Stimulated activated CD4-positive, alpha-beta T cell treated with anti-CD3 and anti-CD28 coated beads, Interleukin-4, amount 100 ng/mL, for 48 hours (primary cell): ENCODE measurements at places on chromosomes 7 and 10.

- DNase-seq: peak; percentile 13
These were observed 19.9 kb downstream of the ACTA2 start for GRCh38 chr10:88932539-88933256.

GRCh38 chr10:5500910-5501309 lies 1.5 kb upstream of the CALML5 start:
- no peak for DNase-seq

DNA sequence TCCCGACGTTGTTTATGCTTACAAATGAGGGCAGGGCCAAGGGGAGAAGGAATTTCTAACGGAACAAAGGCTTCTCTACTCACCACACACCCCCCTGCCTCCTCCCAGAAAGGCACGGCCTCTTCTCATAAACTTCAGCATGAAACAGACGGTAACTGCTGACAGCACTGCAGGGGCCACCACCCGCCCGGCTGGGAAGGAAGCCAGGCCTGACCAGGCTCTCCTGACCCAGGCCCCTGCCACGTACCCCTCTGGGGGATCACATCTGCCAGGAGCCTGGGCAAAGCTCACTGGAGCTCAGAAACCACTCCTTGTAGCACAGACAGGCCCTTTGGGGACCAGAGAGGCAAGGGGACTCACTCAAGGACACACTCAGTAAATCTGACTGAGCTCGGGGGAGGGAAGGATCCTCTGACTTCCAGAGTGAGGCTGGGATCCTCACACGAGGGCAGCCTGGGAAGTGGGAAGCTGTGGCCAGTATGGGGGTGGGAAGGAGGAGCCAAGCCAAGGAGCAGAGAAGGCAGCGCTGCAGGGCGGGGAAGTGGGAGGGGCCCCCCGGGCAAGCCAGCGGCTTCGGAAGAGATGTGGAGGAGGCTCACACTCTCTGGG lies 46.1 kb downstream of the ZCCHC24 start:
- no peak for DNase-seq

DNA sequence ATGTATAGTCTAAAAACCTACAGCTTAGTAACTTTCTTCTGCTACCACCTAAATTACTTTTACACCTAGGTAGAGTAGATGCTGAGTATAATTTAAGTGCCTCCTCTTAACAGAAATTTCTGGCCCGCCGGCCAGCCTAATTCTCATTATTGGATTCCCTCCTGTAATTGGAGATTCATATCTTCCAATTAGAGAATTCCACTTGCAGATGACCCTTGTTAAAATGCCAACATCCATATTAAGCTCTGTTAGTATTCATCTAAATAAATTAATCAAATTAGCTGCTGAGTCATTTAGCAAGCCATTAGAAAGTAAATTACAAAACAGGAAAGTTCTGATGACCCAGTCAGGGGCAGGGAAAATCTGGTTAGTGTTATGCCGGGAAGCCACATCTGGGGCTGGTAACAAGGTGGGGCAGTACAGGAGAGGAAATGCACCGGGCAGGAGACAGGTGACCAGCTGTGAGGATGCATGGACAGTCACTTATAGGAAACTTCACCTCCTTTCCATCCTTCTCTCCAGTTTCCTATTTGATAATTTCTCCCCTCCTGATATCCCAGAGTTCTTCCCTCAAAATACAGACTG lies 82.8 kb downstream of the ORC5 start:
- no peak for DNase-seq

DNA sequence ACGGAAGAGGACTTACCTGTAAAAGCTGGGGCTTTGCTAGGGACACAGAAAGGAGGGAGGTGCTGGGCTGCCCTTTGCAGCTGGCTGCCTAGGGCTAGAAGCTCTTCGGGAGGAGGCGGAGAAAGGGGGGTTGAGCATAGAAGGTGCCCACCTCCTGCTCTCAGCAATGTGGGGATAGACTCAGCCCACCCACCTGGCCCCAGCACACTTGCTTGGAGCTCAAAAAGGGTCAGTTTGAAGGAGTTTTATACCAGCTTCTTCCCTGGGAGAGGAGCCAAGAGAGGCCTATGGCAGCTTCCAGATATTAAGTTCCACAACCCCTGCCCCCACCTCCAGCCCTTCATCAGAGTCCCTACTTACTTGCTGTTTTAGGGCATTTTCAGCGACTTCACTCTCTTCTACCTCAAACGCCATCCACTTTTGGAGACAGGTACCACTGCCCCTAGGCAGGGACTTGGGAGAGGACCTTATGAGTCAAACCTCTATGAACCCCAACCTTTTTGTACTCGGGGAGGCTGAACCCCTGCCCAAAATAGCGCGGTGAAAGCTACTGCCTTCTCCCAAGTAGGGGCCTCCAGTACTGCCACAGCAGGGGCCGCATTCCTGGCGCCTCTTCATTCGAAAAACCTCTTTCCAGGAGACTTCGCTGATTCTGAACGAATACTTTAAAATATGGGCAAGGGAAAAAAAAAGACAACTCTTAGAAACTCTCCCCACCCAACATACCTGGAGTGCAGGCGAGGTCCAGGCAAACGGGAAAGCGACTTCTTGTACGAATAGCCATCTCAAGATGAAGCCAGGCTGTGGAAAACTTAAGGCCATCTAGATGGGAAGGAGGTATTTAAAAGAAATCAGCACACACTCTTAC lies 1.2 kb upstream of the EVX1 start:
- no peak for DNase-seq

- DNase-seq: no peak
These were observed 135.3 kb upstream of the VIPR2 start for GRCh38 chr7:159280008-159280407.

DNA sequence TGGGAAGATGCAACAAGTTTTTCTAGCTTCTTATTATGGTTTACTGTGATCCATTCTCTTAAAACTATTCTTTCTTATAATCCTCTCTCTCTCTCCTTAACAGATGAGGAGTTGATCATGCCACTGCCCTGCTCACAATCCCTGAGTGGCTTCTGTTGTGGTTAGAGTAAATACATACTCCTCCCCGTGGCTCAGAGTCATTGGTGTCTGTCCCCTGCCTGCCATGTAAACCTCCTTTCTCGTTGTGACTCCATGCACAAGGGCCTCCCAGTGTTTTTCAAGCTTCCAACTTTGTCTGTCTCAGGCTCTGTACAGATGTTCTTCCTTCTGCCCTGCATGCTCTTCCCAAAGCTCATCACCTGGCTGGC lies 20.4 kb downstream of the CCNY start:
- no peak for DNase-seq

DNA sequence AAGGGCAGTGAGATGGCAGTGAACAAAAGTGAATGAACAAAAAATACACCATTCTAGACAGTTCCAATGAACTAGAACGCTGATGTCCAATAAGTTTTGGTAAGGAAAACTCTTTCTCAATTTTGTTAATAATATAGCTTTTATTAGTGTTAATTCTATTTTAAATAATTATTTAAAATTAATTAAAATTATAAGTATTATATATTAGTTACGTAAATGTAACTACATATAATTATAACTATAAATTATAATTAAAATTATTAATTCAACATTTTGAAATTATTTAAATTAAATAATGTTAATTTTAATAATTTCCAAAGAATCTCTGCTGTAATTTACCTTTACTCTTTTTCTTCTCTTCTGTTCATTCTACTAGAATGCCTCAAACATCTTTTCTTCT lies 5.4 kb downstream of the SRI start:
- no peak for DNase-seq

DNA sequence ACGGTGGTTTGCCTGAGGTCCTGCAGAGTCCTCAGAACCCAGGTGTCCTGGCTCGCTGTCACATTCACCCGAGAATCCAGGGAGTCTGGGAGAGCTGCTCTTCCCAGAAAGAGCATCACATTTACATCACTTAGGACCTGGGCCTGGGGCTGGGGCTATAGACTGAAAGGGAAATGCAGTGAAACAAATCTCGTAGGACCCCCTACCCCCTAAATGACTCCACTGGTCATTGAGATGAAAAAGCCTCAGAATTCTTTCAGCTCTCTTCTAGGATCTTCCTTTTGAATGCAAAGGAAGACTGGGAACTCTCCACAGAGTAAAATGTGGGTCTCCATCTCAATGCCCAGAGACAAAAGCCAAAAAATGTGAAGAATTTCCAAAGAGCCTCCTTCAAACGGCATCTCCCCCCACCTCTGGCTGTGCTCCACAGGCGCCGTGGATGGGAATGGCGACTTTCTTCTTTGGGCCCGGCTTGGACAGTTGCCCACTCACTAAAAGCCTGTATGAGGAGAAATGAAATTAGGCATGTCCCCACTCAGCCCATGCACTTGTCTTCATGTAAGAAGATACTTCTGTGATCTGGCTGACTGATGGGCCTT lies 49.0 kb upstream of the PODXL start:
- no peak for DNase-seq

DNA sequence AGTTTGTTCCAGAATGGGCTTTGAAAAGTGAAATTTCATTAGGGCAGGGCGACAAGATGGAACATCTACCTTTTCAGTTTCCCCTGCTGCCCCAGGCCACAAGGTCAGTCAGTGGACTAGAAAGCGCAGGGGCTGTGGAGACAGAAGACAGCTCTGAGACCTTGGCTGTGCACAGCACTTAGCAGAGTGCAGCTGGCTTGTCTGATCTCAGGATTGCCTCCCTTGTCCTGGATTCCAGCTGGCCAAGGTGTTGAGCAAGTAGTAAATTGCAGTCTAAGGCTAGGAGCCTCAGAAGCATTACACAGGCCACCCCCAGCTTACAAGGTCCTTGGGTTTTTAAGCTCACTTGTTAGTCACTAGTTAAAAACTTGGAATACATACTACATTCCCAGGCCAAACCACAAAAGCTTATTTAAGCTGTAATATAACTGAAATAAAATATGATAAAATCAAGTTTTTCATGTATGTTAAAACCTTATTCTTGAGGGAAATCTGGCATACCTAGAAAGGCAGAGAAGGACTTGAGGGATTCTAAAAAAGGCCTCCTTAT lies 67.3 kb upstream of the NPY start:
- no peak for DNase-seq

DNA sequence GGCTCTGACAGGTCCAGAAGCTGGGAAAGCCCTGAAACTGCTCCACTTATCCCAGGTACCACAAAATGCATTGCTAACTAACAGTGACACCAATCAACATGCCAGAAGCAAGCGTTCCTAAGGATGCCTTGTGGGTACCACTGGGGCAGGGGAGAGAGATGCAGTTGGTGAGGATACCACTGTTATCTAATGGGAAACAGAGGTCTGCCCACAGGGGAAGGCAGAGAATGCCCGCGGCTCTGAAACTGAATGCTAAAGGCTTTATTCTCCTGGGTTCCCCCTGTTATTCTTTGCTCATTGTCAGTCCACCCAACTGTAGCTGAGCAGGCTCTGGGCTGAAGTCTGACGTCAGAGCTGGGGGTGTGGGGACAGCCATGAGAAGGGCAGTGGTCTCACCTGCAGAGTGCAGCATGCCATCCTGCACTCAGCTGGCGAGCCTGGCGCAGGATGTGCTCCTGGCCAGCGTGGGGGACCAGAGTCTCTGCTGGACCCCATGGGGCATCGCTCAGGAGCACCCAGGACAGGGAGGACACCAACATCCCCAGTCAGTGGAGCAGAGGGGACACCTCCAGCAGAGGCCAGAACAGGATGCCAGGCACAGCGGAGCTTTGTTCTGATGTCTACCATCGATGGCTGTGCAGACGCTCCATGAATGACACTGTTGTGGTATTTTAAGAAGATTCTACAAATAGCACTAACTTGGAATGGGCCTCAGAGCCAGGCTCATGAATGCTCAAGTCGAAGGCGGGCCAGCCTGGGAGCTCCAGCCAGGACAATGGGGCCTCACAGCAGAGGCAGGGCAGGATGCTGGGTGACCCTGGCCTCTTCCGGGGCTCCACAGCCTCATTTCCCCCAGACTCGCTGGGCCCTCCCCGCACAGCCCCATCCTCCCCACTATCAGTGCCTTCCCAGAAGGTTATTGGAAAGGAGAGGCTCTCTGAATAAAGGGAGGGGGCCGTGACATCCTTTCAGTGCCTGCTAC lies 95.8 kb downstream of the ARHGAP22 start:
- no peak for DNase-seq

- no peak for DNase-seq
These were observed 250.3 kb downstream of the STK31 start for GRCh38 chr7:23960361-23960760.

- DNase-seq: no peak
These were observed 281.7 kb downstream of the BBS9 start for GRCh38 chr7:33411020-33411419.

GRCh38 chr10:115774721-115775120 lies 498.3 kb downstream of the GFRA1 start:
- no peak for DNase-seq

GRCh38 chr10:60894786-60895185 lies 49.2 kb downstream of the RHOBTB1 start:
- DNase-seq: no peak

- DNase-seq: no peak
These were observed 7.4 kb downstream of the CYP3A43 start for GRCh38 chr7:99835189-99835588.

- no peak for DNase-seq
These were observed 556.1 kb downstream of the ATRNL1 start for GRCh38 chr10:115649217-115649616.

- DNase-seq: no peak
These were observed 34.5 kb downstream of the PPIF start for GRCh38 chr10:79381804-79382221.

DNA sequence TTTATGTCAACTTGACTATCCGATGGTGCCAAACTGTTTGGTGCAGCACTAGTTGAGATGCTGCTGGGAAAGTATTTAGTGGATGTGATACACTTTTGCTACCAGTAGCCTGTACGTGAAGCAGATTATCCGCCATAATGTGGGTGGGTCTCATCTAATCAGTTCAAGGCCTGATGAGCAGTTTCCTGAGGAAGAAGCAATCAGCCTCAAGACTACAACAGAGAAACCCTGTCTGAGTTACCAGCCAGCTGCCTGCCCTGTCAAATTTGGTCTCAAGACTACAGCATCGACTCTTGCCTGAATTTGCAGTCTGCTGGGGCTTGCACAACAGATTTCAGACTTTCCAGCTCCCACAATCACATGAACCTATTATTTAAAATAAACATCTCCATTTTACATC lies 10.9 kb upstream of the RBP3 start:
- no peak for DNase-seq

- DNase-seq: no peak
These were observed 361.0 kb upstream of the CDC14C start for GRCh38 chr7:48563334-48563733.

DNA sequence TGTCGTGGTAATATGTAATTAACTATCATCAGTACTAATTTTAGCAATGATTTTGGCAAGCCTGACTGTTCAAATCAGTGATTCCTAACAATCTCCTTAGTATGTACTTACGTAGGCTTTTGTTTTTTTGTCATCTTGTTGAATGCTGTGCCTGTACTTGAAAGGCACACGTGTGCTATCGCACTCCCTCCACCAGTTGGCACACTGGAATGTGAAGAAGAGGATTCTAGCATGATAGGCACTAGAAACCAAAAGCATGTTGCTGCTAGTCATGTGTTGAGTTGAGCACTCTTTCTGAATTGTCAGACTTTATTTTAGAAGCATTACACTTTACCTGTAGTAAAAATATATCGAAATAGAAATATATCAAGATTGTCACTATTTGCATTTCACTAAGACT lies 59.1 kb downstream of the TASOR2 start:
- DNase-seq: no peak

- DNase-seq: peak; percentile 30
These were observed 928 bp downstream of the COMTD1 start for GRCh38 chr10:75234683-75235374.
